ENCODE measurements at places on chromosomes 5 and 9.
A peak's percentile ranks its signal among the peaks of the same experiment; 100 is the strongest.

DNA sequence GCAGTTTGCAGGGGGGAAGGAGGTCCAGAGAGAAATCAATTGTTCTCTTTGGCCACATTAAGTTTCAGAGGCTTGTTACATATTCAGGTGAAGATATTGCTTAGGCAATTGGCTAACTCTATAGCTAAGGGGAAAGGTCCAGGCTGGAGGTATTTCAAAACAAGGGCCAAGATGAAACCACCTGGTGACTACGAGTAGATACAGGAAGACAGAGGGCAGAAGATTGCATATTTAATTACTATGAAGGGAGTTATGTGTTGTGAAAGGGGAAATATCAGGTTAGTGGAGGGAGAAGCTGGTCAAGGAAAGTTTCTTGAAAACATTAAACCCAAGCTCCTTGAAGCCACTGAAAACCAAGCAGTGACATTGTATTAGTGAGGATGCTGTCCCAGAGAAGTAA lies 1.9 kb upstream of the RAD23B start:
- DNase-seq: no peak

DNA sequence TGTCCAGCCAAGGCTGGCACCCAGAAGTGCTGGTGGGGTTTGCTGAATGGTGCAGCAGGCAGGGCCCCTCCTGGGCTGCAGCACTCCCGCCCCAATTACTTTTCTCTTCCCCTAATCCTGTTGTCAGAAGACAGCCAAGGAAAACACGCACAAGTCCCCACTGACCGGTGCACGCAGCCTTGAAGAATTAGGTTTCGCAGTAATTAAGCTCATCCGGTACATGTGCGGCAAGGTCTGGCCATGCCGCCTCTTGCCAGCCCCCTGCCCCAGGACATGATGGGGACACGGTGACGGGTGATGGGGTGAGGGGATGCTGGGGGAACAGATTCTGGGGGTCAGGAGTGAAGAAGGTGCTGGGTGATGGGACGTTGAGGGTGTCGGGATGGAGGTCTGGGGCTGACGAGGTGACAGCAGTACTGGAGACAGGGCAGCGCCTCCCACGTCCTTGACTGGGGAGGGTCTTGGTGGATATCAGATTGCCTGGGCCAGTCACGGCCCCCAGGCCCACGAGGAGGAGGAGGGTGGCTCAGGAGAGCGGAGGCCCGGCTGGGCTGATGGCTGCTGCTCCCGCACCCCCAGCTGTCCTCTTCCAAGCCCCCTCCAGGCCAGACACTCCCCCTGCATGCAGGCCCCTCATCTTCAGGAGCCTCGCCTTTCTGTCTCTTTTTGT lies 34.9 kb downstream of the BARX1 start:
- no peak for DNase-seq

GRCh38 chr5:33631139-33631538 lies 190.4 kb downstream of the TARS1 start:
- DNase-seq: no peak

DNA sequence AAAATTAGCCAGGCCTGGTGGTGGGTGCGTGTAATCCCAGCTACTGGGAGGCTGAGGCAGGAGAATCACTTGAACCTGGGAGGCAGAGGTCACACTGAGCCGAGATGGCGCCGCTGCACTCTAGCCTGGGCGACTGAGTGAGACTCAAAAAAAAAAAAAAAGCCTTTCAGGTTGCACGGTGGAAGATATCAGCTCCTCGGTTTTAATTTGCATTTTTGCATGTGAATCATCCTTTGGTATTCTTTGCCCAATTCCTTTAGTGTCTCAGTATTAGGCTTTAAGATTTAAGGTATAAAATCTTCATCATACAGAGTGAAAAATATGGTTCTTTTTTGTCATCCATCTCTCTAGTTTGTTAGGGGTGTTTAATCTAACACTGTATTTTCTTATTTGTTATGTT lies 173.6 kb upstream of the S1PR3 start:
- no peak for DNase-seq

DNA sequence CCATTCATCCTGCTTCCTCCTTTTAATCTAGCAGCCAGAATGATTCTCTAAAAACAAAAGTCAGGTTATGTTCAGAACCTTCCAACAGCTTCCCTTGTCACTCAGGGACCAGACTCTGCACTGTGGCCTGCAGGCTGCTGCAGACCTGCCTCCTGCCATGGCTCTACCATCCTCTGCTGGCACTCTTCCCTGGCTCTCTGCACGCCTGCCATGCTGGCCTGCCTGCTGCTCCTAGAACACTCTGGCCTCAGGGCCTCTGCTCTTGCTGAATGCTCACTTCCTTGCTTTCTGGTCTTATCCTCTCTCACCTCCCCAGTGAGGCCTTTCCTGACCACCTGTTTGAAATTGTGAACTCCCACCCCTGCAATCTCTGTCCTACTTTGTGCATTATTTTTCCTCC lies 149.4 kb downstream of the CD180 start:
- DNase-seq: no peak

DNA sequence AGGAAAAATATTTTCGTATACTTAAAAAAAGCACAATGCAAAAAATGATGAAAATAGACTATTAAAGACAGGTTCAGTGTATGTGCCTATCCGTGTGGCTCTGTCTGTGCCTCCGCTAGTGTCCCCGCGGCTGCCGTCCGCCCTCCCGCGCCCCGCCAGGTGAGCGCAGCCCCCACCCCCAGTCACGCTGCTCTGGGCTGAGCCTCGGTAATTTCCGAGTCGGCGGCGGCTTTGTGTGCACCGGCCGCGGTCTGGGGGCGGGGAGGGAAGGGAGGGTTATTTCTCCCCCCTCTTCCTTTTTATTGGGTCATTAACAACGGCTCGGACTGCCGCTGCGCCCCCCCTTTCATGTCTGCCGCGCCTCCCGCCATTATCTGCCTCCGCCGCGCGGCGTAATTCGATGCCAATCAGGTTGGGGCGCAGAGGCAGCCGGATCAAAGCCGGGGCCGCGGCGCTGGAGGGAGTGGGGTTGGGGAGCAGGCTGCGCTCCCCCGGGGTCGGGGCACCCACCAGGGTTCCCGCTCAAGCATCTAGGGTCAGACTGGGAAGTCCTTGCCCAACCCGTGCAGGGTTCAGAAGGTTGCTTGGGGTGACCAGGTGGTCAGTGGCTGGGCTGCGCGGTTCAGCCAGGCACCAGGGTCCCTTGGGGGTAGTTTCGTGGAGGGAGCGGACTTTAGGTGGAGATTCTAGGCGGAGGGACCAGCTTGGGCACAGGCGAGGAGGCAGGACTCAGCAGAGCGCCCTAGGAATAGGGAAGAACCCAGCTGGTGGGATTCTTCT lies 39.5 kb upstream of the PSD2 start:
- peak; percentile 84 for DNase-seq

GRCh38 chr9:14258660-14259239 lies 55.2 kb downstream of the NFIB start:
- DNase-seq: no peak

GRCh38 chr9:29697011-29697410 lies 2123.7 kb upstream of the C9orf72 start:
- no peak for DNase-seq

DNA sequence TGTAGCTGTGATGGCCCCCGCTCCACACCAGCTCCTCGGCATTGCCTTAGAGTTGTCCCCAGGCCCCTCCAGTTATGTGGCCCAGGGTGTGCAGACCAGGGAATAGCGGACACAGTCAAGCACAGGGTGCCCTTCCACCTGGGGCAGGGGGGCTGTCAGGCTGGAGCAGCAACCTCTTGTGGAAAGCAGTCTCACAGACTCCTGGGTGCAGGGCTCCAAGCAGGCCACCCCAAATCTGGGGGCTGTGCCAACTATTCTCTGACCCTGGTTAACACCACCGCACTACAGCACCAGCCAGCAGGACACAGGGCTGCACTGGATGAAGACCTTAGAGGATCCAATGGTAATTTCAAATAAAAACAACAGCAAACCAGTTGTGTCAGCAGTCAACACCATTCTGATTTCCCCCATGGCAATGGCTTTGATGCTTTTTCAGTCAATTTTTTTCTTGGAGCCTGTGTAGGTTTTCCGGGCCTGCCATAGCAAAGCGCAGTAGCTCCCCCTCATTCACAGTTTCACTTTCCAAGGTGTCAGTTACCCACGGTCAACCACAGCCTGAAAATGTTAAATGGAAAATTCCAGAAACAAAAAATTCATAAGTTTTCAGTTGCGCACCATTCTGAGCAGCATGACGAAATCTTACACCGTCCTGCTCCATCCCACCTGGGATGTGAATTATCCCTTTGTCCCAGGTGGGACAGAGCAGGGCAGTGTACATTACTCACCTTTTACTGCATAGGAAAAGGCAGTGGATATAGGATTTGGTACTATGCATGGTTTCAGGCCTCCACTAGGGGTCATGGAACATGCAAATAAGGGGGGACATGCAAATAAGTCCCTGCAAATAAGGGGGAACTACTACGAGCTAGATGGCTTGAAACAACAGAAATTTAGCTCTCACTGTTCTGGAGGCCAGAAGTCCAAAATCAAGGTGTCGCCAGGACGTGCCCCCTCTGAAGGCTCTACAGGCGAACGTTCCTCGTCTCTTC lies 49.0 kb downstream of the C5orf15 start:
- DNase-seq: no peak

GRCh38 chr9:133930046-133930681 lies 62.0 kb downstream of the VAV2 start:
- DNase-seq: no peak

GRCh38 chr5:79653843-79654242 lies 35.8 kb upstream of the CMYA5 start:
- DNase-seq: no peak

GRCh38 chr5:103503066-103503465 lies 59.5 kb downstream of the NUDT12 start:
- DNase-seq: no peak

- no peak for DNase-seq
These were observed 6.5 kb downstream of the QRFP start for GRCh38 chr9:130890124-130890523.

- no peak for DNase-seq
These were observed 36.4 kb downstream of the ZNF366 start for GRCh38 chr5:72470826-72471225.

DNA sequence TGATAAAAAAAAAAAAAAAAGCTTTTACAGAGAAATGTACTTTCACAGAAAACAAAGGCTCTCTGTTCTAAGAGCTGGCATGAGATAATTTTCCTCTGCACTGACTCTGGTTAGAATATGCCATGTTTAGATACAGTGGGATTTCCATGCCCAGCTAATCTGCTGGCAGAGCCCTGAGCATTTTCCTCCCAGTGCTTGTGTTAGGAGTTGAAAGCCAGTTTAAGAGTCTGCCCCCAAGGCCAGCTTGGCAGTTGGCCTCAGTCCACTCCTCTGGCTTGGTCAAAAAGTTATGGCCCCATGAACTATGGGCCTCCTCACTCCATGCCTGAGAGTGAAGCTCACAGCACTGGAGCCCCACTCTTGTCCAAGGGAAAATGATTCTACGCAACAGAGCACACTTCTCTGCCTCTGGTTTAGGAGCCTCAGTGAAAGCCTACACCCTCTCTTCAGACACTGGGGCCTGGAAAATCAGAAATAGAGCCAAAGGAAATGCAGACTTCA lies 21.9 kb downstream of the MOCS2 start:
- no peak for DNase-seq

- no peak for DNase-seq
These were observed 269.6 kb upstream of the DAP start for GRCh38 chr5:11030671-11031070.

DNA sequence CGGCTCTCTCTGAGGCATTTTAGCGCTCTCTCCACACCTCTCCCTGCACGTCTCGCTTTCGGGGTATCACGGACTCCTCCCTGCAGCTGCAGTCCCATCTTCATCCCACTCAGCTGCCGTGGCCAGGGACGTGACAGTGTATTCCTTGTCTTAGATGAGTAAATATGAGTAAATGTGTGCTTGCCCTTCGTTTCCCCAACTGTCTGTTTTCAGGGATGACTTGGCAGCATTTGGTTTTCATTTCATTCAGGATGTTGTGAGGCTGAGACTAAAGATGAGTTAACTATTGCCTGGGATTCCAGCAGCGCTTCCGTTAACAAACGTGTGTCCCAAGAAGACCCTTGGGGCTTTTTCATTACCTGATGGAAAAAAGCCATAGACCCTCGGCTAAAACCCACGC lies 29.5 kb downstream of the GDNF start:
- DNase-seq: no peak

DNA sequence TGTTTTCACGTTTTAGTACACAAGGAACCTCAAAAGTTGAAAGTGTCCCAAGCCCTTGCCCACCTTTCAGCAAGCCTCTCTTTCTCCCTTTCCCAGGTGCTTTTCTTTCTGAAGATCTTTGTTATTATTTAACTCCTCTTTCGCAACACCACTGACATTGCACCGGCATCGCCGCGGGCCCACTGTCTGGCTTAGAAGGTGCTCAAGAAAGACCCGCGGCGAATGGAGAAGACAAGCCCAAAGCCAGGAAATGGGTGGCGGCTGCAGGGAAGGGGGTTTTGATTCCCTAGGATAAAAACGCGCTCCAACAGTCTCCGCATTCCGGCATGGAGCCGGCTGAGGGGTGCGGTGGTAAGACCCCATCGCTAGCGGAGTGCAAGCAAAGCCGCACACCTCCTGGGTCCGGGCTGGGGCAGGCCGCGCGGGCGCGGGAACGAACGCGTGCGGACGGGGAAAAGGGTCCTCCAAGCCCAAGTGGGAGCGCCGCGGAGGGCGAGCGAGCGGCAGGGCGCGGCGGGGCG lies 404 bp upstream of the AFAP1L1 start:
- DNase-seq: peak; percentile 17

GRCh38 chr9:82491604-82492003 lies 503.0 kb downstream of the SPATA31D1 start:
- no peak for DNase-seq

DNA sequence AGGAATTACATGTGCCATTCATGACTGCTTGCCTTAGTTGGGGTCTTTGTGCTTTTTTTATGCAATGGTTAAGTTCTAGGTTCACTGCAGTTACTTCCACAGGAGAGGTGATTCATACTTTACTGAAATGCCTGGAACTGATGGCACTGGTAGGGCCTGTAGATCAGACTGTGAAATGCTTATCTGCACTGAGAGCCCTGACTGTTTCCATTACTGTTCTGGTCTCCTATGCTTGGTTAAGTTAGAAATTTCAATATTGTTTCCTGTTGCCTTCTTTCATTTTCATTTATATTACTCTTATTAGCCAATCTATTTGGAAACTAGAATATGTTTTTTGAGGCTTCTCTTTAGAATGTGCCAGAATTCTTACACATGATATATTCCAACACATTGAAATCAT lies 484.1 kb upstream of the SEMA6A start:
- DNase-seq: no peak

GRCh38 chr9:30411571-30411970 lies 1972.9 kb upstream of the ACO1 start:
- DNase-seq: no peak

- DNase-seq: no peak
These were observed 378.5 kb downstream of the PLK2 start for GRCh38 chr5:58081435-58081834.

DNA sequence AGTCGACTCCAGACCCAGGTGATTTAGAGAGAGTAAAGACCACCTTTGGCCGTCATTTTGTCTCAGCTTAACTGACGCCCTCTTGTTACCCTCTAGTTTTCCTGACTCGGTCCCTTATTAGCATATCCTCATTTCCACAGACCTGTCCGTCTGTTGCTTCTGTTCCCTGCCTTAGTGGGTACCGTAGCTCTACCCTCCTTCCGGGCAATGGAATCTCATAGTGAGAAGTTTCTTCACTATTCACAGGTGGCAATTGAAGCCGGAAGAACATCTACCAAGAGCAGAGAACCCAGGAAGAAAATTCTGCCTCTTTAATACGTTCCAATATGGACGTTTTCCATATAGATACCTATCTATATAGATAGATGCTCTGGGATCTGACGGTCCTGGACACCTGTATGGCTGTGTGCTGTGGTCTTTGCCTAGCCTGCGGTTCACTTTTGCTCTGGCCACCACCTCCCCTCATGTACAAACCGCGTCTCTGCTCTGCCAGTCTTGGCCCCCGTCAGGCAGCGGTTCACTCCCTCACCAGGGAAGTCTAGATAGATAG lies 652 bp upstream of the TMEM161B start:
- DNase-seq: no peak

- no peak for DNase-seq
These were observed 548.8 kb upstream of the IZUMO3 start for GRCh38 chr9:25094518-25094917.

Measured in GM13977 (cell line).